ENCODE measurements at places on chromosomes 16 and 17.

DNA sequence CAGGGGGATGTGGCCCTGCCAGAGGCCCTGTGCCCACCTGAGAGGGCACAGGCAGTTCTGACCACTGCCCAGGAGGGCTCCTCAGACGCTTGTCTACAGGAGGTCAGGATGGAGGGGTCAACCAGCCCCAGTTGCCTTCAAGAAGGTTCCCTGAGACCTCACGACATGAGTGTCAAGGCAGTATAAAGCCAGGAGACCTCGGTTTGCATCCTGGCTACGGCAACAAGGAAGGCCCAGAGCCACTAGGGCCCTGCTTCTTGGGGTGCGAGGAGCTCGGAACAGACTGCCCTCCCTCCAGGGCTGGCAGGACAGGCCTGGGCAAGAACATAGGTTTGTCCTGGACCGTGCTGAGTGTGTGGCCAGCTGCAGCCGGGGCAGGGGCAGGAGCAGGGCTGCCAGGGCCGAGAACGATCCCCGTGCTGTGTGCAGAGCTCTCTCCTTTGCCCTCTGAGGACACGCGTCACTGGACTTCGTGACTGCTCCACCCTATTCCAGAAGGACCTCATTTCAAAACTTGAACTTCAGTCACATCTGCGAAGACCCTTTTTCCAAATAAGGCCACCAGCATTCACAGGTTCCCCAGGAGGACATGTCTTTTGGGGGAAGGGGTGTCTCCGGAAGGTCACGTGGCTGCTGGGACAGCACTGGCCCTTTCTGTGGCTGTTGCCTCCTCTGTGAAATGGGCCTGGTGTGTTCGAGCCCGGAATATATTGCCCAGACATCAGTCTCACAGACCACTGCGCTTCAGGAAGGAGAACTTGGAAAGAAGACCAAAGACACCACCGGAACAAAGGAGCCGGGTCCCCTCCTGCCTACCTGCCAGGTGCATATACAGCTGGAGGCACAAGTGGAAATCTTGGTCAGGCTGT, 27.7 kb downstream of the SLC7A5 start:
- no peak for DNase-seq

DNA sequence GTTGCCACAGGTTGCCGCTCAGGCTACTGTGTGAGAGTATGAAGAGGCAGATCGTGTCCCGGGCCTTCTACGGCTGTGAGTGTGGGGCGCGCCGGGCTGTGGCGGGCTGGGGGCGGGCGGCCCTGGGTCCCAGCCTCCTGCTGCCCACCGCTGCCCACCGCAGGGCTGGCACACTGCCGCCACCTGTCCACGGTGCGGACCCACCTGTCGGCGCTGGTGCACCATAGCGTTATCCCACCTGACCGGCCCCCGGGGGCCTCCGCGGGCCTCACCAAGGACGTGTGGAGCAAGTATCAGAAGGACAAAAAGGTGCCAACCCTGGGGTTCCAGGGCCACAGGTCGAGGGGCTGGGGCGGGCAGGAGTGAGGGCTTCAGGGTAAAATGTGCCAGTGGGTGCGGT, 28.7 kb downstream of the MNT start:
- DNase-seq: no peak

DNA sequence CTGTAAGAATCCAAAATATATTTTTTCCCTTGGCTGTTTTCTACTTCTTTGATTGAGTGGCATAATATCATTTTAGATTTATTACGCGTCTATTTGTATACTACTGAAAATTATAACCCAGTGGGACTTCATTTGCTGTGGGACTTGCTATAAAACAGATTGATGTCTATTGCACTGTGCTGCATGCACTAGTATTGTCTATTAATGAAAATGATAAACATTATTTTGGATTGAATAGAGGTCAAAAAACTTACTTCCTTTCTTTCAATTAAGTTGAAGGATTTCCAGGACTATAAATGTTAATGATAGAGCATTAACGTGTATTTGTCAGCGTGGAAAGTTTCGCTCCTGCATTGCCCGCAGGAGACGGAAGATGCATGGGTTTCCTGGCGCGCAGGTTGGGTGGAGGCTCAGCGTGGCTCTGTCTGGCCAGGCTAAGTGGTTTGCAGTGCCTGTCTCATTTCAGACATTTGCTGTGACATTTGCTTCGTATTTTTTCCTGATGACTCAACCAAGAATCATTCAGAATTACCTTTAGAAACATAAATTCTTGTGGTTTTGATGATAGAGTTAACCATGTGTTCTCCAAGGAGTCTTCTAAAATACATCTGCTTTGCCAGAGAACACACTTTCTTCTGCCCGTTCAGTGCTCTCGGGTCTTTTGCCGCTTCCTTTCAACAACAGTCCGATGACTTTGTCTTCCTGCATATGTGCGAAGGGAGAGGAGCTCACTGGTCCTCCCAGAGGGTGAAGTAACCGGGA, 216.7 kb downstream of the RPTOR start:
- DNase-seq: no peak

- no peak for DNase-seq
Observed at GRCh38 chr17:37571674-37572073, 37.5 kb downstream of the SYNRG start.

DNA sequence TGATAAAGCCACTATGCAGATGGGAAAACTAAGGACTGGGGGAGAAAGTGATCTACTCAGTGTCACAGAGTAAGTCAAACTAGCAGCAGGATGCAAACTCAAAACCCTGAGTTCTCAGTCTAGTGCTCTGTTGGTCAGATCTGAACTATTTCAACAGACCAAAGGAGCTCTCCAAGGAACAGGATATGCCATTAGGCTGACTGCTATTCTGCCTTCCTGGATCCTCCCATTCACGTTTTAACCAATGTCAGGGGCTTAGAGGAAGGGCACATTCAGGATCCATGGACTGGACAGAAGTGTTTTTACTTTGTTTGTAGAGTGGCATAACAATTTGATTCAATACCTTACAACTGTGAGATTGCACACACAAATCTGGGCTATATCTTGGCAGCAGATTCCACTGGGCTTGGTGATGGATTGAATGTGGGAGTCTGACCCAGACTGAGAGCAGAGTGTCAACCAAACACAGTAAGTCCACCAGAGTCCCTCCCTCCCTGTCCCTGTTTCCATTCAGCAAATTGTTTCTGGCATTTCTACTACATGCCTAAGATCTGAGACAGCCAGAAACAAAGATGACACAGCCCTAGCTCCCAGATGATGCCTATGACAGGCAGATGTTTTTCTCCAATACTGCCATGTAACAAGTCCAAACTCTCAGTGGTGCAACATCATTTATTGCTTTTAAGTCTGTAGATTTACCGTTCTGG, 337.8 kb upstream of the CDH5 start:
- no peak for DNase-seq

- no peak for DNase-seq
Observed at GRCh38 chr17:82898976-82899514, 59.2 kb upstream of the ZNF750 start.

DNA sequence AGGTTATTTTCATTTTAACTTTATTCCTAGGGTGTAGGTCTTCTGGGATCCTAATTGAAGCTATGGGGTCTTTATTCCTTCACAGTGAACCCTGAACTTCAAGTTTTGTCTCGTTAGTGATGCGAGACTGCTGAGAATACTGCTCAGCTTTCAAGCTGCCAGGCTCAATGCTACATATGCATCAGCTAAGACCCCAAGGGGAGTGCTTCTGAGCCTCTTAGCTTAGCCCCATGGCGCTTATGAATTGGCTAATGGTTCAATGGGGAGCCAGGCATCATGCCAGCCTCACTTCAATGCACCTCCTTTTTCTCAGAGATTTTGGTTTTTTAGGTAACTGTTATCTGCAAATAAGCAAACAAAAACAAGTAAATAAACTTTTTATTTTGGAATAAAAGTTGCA, 94.1 kb upstream of the SIAH1 start:
- DNase-seq: no peak

DNA sequence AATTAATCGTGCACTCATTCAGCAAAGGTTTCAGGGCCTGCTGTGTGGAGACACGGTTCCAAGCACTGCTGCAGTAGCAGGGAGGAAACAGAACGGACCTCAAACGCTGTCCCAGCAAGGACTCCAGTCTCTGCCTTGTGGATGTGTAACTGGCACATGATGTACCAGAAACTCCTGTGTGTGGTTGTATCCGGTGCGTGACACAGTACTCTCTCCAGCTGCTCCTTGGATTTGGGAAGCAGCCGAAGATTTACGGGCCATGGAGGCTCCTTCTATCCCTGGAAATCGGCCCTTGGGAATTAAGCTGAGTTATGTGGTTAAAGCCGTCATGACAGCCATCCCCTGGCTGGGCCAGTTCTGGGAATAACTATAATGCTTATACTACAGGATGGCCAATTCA, 8.5 kb upstream of the ANKRD11 start:
- no peak for DNase-seq

DNA sequence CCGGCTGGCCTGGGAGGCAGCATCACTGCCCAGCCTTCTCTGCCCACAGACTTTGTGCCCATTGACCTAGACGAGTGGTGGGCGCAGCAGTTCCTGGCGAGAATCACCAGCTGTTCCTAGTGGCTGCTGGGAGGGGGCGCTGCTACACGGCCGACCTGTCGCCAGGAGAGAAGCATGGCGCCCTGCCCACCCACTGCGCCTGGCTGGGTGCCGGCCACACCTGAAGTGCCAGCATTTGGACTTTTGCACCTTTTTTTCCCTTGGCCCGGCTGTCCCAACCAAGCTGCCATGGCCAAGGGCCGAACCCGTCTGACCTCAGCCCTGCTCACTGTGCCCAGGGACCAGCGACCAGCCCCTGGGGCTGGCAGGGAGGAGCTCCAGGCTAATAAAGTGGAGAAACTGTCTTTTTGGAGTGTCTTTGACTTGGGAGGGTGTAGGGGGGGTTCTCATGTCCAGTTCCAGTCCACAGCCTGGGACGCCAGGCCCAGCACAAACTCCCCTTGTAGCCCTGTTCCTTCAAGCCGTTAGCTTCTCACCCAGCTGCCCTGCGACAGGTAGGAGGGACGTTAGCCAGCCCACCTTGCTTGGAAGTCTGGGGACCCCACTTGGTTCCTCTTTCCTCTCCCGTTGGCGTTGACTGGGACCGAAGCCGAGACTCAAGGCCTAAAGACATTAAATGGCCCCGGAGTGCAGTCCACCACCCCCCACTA, 939 bp upstream of the WDR90 start:
- no peak for DNase-seq

DNA sequence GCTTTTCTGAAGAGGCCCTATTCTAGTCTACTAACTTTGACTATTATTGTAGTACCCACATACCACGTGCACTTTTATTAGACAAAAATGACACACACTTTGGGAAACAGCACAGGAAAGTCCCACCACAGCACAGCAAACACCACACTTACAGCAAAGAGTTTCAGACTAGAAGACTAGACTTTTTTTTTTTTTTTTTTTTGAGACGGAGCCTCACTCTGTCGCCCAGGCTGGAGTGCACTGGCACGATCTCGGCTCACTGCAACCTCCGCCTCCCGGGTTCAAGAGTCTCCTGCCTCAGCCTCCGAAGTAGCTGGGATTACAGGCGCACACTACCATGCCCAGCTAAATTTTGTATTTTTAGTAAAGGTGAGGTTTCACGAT, 20.1 kb downstream of the YWHAE start:
- no peak for DNase-seq

- DNase-seq: no peak
Observed at GRCh38 chr17:7656958-7657609, 6.4 kb downstream of the ATP1B2 start.

- no peak for DNase-seq
Observed at GRCh38 chr16:28283798-28284577, 8.3 kb upstream of the SBK1 start.

GRCh38 chr16:58392215-58393137, at the start of gene GINS3:
TSS of gene GINS3 (plus strand) at chr16:58392471. CDS start at chr16:58392602, 131 bp downstream.
- DNase-seq: peak; percentile 59

GRCh38 chr16:525520-526180, 1.9 kb upstream of the CAPN15 start:
- DNase-seq: peak; percentile 72

DNA sequence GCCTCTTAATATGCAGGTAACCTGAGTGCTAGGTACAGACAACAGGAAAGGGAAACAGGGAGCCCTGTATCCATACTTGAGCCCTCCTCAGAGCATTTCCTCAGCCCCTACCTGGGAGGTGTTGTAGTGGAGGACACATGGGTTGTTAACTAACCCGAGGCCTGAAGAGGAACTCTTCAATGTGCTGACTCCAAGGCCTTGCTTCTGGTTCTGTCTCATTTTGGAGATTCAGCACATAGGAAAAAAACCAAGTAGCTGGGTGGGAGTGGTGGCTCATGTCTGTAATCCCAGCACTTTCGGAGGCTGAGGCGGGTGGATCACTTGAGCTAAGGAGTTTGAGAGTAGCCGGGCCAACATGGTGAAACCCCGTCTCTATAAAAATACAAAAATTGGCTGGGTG, 24.8 kb downstream of the SNX11 start:
- DNase-seq: no peak

DNA sequence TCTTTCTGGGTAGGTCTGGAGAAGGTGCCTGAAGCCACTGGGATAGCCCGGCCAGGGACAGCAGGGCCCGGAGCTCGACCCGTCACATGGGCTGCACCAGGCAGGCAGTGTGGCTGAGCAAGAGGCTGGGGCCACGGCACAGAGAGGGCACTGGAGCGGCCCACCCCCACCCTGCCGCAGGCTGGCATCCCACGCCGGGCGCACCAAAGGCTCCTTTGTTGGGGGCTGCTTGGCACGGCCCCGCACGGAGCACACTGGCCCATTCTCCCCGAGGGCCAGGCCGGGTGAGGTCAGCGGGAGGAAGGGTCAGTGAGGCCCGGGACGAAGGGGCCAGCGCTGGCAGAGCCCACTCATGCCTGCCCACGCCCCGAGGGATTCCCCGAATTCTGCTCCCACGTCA, 36.5 kb upstream of the PVALEF start:
- no peak for DNase-seq

DNA sequence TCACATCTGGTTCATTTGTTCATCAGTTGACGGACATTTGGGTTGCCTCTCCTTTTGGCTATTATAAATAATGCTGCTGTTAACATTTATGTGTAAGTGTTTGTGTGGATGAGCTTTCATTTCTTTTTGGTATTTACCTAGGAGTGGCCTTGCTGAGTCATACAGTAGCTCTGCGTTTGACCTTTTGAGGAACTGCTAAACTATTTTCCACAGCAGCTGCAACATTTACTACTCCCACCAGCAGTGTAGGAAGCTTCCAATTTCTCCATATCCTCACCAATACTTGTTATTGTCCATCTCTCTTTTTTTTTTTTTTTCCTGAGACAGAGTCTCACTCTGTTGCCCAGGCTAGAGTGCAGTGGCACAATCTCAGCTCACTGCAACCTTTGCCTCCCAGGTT, 20.7 kb upstream of the PLCG2 start:
- no peak for DNase-seq

DNA sequence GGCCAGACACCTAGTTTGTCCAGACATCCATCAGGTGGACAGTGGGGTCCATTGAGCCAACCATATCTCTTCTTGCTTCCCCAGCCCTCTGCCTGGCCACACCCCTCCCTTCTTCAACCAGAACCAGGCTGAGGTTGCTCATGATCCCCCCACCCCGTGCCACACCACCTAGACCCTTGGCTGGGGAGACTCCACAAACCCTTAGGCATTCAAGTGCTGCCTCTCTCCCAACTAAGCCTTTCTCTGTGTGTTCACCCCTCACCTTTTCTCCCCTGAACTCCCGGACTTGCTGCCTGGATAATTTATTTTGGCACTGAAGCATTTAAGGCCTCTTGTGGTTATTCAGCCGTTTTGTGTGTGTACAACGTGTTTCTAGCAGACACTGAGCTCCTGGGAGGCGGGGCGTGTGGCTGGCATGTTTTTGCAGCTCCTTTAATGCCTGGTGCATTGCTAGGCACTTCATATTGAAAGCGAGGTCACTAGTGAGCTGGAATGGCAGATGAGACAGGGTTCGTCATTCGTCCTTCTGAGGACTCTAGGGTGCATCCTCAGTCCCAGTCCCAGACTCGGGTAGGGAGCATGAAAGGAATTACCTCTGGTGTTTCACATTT, 28.7 kb downstream of the CACNA1G start:
- no peak for DNase-seq

- no peak for DNase-seq
Observed at GRCh38 chr16:1197237-1197866, 27.7 kb downstream of the TPSG1 start.

All from retinal pigment epithelial cell (primary cell).